ENCODE measurements at places on chromosomes 3 and 15.

GRCh38 chr3:134761213-134761612 is 33.8 kb upstream of the EPHB1 start:
- DNase-seq: no peak

DNA sequence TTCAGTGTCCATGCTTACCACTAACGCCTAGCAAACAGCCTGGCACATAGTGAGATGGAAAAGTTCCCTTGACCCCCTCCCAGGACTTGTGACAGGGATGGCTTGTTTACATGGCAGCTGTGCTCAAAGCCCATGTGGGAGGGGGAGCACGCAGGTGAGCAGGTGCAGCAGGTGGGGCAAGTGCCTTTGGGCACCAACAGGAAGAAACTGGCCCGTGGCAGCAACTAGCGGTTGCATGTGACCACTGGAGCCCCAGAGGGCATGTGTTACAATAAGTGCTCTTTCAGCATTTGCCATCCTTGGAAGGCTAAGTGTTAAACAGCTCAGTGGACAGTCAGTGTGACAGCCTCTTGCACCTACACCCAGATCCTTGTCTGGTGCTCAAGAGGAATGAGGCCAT is 734.6 kb downstream of the TUSC7 start:
- DNase-seq: no peak

DNA sequence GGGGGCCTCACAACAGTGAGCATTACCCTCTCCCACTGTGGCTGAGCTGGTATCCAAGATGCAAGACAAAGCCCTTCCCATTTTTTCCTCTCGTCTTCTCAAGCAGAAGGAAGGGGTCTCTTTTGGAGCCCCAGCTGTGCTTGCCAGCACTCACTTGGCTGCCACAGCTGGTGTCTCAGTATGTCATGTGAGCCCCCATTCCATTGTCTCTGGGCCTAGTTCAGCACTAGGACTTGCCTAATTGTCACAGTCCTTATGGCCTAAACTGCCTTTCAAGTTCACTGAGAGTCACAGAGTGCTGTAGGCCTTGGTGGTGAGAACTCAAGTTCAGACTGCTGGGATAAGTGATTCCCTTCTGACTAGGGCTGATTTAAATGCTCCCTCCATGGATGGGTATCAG is 89.8 kb downstream of the ARHGEF26 start:
- DNase-seq: no peak

- no peak for DNase-seq
Measured at GRCh38 chr3:50154476-50154839, 666 bp upstream of the SEMA3F start.

- DNase-seq: no peak
Measured at GRCh38 chr3:2870724-2871333, 239.3 kb downstream of the IL5RA start.

- DNase-seq: no peak
Measured at GRCh38 chr15:66679061-66679656, 22.9 kb upstream of the SMAD6 start.

GRCh38 chr3:179269152-179269707 is 18.3 kb upstream of the KCNMB3 start:
- no peak for DNase-seq

- no peak for DNase-seq
Measured at GRCh38 chr15:48625126-48625525, 20.4 kb downstream of the FBN1 start.

DNA sequence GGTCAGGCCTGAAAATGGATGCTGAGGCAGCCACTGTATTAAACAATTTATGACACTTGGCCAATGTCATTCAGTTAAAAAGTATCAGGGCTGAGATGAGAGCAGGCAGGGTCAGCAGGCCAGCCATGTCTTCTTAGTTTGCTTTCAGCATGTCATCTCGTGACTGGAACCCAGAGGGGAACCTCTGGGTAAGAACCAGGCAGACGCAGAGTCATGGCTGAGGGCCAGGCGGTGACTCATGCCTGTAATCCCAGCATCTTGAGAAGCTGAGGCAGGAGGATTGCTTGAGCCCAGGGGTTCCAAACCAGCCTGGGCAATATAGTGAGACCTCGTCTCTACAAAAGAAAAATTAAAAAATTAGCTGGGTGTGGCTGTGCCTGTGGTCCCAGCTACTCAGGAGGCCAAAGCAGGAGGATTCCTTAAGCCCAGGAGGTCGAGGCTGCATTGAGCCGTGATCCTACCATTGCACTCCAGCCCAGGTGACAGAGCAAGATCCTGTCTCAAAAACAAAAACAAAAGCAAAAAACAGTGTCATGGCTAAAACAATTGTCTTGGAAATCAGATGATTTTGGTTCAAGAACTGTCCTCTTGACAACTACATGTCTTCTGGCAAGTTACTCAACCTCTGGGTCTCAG is 11.7 kb downstream of the BCL2L10 start:
- DNase-seq: no peak

DNA sequence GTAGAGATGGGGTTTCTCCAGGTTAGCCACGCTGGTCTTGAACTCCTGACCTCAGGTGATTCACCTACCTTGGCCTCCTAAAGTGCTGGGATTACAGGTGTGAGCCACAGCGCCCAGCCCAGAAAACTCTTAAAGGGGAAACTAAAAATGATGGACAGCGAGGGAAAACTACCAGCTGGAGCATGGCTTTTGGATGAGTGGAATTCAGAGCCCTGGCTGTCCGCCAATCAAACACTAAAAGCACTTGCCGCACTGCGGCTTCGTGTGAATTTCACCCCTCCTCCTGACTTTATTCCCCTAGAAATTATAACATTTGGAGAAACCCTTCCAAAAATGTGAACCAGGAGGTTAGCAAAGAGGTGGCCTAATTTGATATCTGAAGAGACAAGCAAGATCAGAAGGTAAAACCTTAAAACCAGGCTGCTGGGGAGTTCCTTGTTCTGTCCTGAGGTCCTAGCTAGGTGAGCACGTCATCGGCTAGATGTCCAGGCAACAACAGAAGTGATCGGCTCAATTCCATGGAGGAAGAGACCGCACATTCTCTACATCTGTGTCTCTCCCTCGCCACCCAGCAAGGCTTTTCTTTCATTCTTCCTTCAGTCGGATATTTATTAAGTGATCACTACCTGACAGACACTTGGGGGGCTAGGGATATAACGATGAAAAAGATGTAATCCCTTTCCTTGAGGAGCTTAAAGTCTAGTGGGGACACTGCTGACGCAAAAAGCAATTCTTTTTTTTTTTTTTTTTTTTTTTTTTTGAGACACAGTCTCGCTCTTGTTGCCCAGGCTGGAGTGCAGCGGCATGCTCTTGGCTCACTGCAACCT is 1.7 kb downstream of the TM4SF19 start:
- no peak for DNase-seq

DNA sequence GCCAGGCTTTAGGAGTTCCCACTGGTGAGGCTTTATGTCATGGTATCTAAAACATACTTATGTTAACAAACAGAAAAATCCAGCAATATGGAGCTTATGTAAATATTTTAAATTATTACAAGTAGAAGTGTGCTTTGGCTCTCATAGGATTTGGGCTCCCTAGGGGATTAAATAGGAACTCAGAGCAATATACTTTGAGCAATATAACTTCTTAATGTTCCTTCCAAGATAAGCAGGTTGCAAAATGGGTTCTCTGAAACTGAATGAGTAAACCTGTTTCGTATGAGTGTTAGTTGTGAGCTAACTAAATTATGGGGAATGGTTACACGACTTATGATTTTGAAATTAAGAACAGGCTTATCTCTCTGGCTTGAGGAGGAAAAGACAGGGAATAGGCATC is 366.1 kb upstream of the ZNF385D start:
- DNase-seq: no peak

DNA sequence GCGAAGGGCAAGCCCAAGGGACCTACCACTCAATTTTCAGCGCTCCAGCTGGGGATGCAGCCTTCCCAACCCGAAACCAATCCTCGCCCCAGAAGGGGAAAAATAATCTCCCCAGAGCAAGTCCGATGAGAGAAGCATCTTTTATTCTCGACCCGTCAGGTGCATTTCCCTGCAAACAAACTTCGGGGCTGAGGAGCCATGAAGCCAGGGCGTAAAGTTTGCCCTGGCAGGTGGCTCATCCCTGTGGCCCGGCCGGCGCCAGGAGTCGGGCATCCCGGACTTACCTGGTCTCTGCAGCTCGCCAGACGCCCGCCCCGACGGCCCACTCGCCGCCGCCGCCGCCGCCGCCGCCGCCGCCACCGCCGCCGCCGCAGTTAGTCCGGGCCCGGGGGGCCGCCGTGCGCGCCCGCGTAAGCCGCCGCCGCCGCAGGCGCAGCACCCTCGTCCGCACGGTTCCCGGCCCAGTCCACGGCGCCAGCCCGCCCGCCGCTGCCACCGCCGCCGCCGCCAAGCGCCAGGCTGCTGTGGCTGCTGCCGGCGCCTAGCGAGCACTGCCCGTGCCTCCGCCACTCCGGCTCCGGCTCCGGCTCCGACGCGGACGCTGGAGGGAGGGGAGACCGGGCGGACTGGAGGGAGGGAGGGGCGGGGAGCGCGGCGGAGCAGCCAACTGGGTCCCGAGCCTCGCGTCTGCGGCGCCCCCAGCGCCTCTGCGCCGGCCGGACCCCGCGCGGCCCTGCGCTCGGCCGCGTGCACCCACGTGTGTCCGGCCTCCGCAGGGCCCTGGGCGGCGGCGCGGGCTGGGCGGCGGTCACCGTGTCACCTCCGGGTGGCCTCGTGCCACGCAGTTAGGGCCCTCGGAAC is at the start of gene CNTN3:
Gene CNTN3 (minus strand): TSS at position 553 of the 861 bp plus-strand sequence. CDS start 93,547 bp downstream, outside the sequence.
- no peak for DNase-seq

GRCh38 chr3:58358092-58358491 is 25.4 kb downstream of the PXK start:
- no peak for DNase-seq

DNA sequence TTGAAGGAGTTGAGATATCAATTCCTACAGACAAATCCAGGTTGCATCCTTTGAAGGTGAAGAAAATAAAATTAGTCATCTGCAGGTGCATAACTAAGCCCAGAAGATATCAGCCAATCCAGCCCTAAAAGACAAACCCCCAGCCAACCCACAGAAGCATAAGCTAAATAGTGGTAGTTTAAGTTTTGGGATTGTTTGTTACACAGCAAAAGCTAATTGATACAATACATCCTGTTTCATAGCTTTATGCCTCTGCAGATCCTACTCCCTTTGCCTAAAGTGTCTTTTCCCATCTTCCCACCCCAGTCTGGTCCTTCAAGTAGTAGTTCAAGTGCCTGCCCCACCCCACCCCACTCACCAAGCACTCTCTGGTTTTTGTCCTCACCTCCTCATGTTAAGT is 48.6 kb upstream of the CAPN7 start:
- no peak for DNase-seq

- DNase-seq: no peak
Measured at GRCh38 chr3:186810336-186810996, 4.2 kb upstream of the RFC4 start.

- DNase-seq: no peak
Measured at GRCh38 chr15:52082197-52083036, 30.2 kb downstream of the BCL2L10 start.

DNA sequence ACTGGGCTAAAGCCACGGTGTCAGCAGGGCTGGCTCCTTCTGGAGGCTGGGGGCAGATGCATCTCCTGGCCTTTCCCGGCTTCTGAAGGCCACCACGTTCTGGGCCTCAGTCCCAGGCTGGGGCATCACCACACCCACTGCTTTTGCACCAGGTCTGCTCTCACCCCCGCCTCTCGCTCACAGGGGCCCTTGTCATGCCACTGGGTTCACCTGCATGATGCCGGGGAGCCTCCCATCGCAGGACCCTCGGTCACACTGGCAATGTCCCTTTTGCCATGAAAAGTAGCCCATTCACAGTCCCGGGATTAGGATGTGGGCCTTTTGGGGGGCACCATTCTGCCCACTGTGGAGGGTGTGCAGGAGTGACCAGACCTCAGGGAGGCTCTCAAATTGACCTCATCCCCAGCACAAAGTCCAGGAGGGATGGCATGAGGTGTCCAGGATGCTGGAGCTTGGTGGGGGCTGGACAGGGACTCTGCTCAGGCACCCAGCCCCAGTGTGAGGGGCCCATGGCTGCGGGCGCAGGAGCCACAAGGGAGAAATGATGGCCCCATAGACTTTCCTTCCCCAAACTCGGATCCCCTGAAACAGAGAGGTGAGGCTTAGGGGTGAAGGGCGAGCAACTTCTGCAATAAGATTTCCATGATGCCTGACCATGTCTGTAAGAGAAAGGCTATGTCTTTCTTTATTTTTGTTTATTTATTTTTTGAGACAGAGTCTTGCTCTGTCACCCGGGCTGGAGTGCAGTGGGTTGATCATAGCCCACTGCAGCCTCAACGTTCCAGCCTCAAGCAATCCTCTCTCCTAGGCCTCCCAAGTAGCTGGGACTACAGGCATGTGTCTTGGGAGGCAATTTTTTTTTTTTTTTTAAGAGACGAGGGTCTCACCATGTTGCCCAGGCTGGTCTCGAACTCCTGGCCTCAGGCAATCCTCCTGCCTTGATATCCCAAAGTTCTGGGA is 189.1 kb downstream of the GOLGA6L6 start:
- no peak for DNase-seq

- no peak for DNase-seq
Measured at GRCh38 chr3:113125951-113126350, 85.4 kb upstream of the BOC start.

DNA sequence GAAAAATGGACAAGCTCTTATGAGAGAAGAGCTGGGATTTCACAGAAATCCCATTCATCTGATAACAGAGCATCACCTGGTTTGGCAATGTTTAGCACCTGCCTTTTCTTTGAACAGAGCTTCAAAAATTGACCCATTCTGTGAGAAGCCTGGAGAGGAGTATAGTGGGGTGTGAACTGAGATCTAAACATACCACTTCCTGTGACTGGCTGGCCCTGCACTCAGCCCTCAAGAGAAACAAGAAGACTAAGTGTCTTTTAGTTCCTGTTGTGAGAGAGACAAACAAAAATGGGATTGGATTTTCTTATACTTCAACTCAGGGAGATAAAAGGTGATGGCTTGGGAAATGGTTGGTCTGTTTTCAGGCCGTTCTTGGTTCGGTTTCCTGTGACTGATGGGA is 1060.2 kb downstream of the ROBO1 start:
- DNase-seq: no peak

- DNase-seq: no peak
Measured at GRCh38 chr3:105931500-105931899, 62.7 kb upstream of the CBLB start.

DNA sequence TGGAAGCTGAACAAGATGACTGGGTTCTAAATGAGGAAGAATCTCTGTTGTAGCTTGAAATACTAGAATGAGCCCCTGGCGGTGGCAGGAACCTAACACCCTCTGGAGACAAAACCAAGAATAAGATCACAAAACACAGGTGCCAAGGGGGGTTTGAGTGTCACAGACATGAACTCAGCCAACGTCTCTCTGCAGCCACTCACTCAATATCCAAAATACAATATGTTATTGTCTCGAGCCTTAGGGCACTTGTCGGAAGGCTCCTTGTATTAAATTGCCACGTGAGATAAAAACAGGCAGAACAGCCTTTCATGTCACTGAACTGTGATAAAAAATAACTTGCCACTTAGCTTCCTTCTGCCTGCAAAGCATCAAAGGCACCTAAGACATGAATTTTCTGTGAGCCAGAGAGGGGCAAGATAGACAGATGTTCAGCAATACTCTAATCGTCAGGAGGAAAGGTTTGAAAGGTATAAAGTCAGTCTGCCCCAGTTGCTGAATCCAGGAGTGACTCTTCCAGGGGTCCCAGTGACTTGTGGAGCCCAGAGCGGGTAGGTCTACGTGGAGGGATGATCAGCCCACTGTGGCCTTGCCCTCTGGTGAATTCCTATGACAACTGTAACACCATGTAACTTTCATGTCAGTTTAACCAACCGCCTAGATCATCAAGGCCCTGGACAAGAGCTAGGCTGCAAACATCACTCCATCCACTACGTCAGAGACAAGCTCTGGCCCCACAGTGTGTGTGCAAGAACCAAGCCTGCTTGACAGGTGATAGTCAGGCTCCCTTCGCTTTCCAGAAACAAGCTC is 165.2 kb downstream of the OSBPL10 start:
- DNase-seq: no peak
